Fibroblast of villous mesenchyme (primary cell): ENCODE measurements at places on chromosomes 6 and 20. TPM values are rescaled to one million over a fixed set of nuclear protein-coding genes. Genes with fewer than 3 reads are reported as not detected.

GRCh38 chr6:154738551-154738961, 5.3 kb downstream of the SCAF8 start:
- DNase-seq = peak; percentile 39

- DNase-seq = peak; percentile 6
Measured at GRCh38 chr6:88238065-88238464, 71.9 kb upstream of the CNR1 start.

GRCh38 chr6:62716719-62717118, 430.7 kb upstream of the KHDRBS2 start:
- no peak for DNase-seq

GRCh38 chr20:48697845-48698491, 129.8 kb downstream of the PREX1 start:
- peak; percentile 88 for DNase-seq

DNA sequence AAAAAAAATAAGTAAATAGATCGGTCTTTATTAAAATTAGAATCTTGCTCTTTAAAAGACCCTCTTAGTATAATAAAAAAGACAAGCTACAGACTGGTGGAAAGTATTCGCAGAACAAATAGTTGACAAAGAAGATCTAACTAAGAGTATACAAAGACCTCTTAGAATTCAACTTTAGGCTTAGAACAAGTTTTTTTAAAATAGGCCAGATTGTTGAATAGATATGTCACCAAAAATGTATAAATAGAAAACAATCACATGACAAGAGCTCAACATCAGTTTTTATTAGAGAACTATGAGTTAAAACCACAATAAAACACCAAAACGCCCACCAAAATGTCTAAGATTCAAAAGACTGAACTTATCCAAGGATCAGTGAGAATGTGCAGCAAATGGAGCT, 632.7 kb upstream of the PTCHD4 start:
- no peak for DNase-seq

- peak; percentile 19 for DNase-seq
Measured at GRCh38 chr6:28311139-28311823, 24.7 kb downstream of the ZSCAN31 start.

The SPATS1 gene
- total RNA-seq = not detected in 2 replicates

- DNase-seq = no peak
Measured at GRCh38 chr6:123986938-123987337, 183.3 kb downstream of the NKAIN2 start.

The C20orf144 gene
- total RNA-seq = under 0.01 and 0.32 TPM in 2 replicates
